ENCODE measurements at places on chromosomes 6 and 20. TPM values are rescaled to one million over a fixed set of nuclear protein-coding genes. Genes with fewer than 3 reads are reported as not detected.

HLA-DRB5 gene
- total RNA-seq: 174 TPM

XKR7 gene
- total RNA-seq: 0.10 TPM

TMEM244 gene
- not detected for total RNA-seq

GCLC gene
- total RNA-seq: 37.8 TPM

C6orf52 gene
- total RNA-seq: not detected

FERMT1 gene
- total RNA-seq: not detected

ADGB gene
- total RNA-seq: not detected

C6orf132 gene
- 0.05 TPM for total RNA-seq

SALL4 gene
- not detected for total RNA-seq

NFATC2 gene
- total RNA-seq: 38.0 TPM

ACSS1 gene
- total RNA-seq: 83.0 TPM

EEF1E1 gene
- total RNA-seq: 23.1 TPM

BMP2 gene
- total RNA-seq: not detected

SLC26A8 gene
- total RNA-seq: not detected

RPS6KA2 gene
- 16.0 TPM for total RNA-seq

INSM1 gene
- total RNA-seq: not detected

SLC17A2 gene
- total RNA-seq: not detected

DZANK1 gene
- total RNA-seq: 5.6 TPM

CEP85L gene
- total RNA-seq: 32.1 TPM

TRIM15 gene
- not detected for total RNA-seq

SERINC1 gene
- total RNA-seq: 92.0 TPM

SLC35F1 gene
- not detected for total RNA-seq

LKAAEAR1 gene
- 1.8 TPM for total RNA-seq

ULBP3 gene
- 0.69 TPM for total RNA-seq

L3MBTL3 gene
- total RNA-seq: 46.4 TPM

GUCA1A gene
- not detected for total RNA-seq

POPDC3 gene
- total RNA-seq: not detected

WFDC5 gene
- total RNA-seq: not detected

FAM210B gene
- 13.6 TPM for total RNA-seq

SLC22A7 gene
- not detected for total RNA-seq
